Natural killer cell treated with Interleukin-12 subunit alpha and Interleukin-12 subunit beta and Interleukin-15 and Interleukin-18, amount 100 ng/mL, for 72 hours (primary cell): ENCODE measurements at places on chromosomes 12 and 14. TPM values are rescaled to one million over a fixed set of nuclear protein-coding genes. Genes with fewer than 3 reads are reported as not detected.

Gene NTS
- not detected for total RNA-seq

Gene GRIN2B
- total RNA-seq, result not detected

Gene FOXG1
- not detected for total RNA-seq

- peak overlapping the region; percentile 82 for H3K4me3 ChIP-seq
- no peaks in the 10 kb centered on the region for H3K27me3 ChIP-seq
- no peak for DNase-seq
- peak overlapping the region; percentile 87 for H3K27ac ChIP-seq
These were observed 55.2 kb downstream of the RASSF3 start for GRCh38 chr12:64665514-64665913.

- no peaks in the 10 kb centered on the region for H3K27me3 ChIP-seq
- H3K4me3 ChIP-seq, result peak overlapping the region; percentile 90
- H3K27ac ChIP-seq, result peak overlapping the region; percentile 94
- H3K36me3 ChIP-seq, result peaks cover 4% of the 10 kb centered on the region
- H3K4me1 ChIP-seq, result peaks cover 43% of the 10 kb centered on the region
These were observed 30.9 kb upstream of the KLRF1 start for GRCh38 chr12:9796346-9796745.
